ENCODE measurements at places on chromosomes 3 and 15.
A peak's percentile ranks its signal among the peaks of the same experiment; 100 is the strongest.

DNA sequence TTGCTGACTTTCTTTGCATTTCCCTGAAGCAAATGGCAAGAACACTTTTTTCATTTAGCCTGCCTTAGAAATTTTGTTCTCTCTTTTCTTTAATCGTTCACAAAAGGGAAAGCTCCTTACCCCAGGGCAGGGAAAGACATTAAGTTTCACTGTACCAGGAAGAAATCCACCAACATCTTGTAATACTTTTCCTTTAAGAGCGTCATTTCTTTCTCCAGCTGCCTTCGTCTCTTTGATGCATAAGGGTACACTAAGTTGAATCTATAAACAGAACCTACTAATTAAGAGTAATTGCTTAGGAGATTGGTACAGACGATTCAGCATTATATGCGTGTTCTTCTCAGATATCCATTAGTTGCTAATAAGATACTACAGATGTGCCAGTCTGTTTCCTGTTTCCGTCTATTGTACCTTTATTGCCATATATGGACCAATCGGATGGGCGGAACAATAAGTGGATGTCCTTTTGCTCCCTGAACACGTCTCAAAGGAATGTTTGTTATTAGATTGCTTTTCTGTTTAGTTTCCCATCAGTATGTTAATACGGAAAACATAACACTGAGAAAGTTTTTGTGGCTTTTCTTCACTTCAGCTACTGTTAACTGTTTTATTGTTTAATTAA, 276.7 kb upstream of the RARB start:
- no peak for DNase-seq

DNA sequence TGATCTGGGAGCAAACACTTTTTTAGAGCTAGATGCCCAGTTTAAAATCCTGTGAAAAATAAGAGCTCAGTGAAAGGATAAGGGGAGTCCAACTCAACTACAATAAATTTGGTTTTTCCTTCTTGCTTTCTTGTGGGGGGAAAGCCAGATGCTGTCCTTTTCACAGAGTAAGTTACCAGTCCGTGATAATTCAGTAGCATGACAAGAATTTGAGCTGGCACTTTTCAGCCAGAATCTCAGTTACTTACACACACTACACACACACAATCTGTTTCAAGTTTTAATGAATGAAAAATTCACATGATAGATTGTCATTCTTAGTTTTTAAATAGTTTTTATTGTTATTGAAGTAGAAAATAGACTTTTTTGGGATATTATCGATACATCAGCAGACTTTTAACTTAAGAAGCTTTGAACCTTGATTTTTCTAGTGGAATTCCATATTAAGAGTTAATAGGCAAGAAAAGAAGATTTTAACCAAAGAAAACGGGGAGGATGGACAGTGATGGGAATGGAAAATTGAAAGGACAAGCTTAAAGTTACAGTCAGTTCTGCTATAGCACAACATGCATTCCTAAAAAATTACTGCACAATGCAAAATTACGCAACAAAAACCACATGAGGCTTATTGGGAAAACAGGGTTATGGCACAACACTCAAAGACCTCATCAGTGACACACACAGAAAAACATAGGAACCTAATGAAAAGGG, 47.0 kb downstream of the PSMD6 start:
- no peak for DNase-seq

DNA sequence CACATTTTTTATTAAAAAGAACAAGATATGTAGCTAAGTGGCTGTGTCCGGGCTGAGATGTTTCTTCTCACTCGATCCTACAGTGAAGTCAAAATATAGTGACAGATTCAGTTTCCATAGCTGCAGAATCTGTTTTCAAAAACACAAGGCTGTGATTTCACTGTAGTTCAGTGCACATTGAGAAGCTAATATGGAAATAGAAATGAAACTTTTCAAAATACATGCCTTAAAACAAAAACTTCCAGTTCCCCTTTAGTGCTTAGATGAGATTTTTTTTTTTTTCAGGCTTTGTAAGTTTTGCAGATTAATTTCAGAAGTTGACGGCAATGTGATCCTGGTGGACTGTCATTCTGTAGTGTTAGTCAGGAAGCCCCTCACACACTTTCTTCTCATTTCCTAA, 23.8 kb upstream of the TRAK1 start:
- no peak for DNase-seq

DNA sequence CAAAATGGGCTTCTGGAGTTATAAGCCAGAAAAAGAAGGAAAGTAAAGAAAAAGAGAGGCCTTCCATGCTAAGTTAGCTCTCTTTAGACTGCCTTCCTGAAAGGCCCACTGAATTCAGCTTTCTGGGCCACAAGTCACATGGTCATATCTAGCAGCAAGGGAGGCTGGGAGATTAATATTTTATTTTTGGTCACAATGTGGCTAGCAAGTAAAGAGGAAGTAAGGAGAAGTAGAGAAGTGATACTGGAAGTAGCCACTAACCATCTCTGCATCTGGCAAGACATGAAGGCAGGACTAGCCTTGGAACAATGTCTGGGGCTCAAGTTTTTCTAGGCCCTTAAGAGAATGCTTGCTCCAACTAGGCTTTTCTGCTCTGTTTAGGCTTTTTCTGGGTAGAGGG, 81.8 kb upstream of the UBE2E1 start:
- DNase-seq, result no peak

GRCh38 chr15:89107984-89108383, 19.7 kb downstream of the ABHD2 start:
- DNase-seq, result no peak

DNA sequence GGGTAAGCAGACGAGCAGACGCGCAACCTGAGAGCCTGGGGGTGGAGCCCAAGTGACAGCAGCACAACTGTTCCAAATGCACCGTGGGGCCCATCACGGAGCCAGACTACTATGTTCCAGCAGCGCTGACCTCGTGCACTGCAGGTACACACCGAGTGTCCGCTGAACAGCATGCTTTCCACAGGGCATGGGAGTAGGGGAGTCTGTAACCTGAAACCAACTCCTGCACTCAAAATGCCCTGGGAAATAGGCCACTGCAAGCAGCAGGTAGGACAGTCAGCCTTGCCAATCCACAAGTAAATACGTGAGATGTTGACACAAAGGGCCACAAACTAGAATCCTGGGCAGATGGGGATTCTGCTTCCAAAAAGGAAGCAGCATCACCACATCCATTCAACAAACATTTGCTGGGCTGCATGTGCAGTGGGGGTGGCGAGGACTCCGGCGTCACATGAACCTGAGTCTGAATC, 73.9 kb downstream of the TBC1D2B start:
- no peak for DNase-seq

- DNase-seq, result no peak
Observed at GRCh38 chr3:66655044-66655443, 154.2 kb upstream of the LRIG1 start.

- DNase-seq, result no peak
Observed at GRCh38 chr3:98095882-98096281, 8.9 kb downstream of the OR5AC2 start.

GRCh38 chr3:76645724-76646123, 394.2 kb upstream of the ROBO2 start:
- DNase-seq, result no peak

- DNase-seq, result peak; percentile 66
Observed at GRCh38 chr3:134326126-134326525, 48.1 kb downstream of the AMOTL2 start.

DNA sequence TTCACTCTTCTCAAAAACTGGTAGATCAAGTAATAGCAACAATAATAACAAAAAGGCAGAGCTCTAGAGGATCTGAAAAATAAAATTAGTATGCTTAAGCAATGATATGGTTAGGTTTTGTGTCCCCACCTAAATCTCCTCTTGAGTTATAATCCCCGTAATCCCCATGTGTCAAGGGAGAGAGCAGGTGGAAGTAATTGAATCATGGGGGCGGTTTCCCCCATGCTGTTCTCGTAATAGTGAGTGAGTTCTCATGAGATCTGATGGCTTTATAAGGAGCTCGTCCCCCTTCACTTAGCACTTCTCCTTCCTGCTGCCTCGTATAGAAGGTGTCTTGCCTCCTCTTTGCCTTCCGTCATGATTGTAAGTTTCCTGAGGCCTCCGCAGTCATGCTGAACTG, 60.2 kb upstream of the ABHD2 start:
- DNase-seq, result no peak

DNA sequence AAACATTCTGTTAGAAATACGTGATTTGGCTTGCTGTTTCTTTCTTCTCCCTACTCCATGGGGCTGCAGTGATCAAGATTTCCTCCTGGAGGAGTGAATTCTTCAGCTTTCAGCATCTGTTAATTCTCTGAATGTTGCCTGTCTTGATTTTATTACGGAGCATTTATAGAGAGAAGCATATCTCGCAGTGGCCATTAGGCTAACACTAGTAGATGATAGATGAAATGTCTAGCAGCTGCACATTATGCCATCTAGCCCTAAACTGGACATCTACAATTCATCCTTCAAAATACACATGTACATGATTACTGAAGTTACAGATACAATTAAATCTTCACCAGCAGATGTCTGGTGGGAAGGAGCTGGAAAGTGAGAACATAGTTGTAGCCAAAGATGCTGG, 769.8 kb upstream of the NECTIN3 start:
- no peak for DNase-seq

- no peak for DNase-seq
Observed at GRCh38 chr3:24303057-24303754, 191.4 kb downstream of the THRB start.

- no peak for DNase-seq
Observed at GRCh38 chr3:45596290-45596791, 1.8 kb downstream of the LIMD1 start.

DNA sequence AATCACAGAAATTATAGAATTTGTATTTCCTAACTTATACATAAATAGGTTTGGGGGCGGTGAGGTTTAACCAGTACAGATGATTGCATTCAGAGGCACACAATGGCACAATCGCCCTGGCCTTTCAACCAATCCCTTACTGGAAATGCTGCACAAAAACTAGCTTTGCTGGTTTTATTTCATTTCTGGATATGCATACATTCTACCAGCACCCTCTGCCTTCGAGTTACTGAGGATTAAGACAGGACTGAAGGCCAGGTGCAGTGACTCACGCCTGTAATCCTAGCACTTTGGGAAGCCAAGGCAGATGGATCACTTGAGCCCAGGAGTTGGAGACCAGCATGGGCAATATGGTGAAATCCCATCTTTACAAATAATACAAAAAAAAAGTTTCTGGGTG, 336.1 kb downstream of the ARRDC4 start:
- no peak for DNase-seq

DNA sequence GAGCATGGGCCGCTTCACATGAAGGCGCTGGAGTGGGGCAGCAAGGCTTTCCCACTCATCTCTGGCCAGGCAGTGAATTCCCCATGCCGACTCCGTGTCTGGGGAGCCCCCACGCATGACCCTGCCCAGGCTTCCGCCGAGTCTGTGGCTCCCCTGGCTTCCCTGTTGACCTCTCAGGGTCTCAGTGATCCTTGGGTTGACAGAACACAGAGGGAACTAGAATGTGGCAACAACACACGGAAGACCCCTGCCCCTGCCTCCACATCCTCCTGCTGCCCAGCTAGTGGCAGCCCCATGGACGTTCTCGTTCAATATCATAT, 61.3 kb downstream of the ATP2B2 start:
- no peak for DNase-seq

- no peak for DNase-seq
Observed at GRCh38 chr15:51312166-51313073, 26.0 kb downstream of the CYP19A1 start.

DNA sequence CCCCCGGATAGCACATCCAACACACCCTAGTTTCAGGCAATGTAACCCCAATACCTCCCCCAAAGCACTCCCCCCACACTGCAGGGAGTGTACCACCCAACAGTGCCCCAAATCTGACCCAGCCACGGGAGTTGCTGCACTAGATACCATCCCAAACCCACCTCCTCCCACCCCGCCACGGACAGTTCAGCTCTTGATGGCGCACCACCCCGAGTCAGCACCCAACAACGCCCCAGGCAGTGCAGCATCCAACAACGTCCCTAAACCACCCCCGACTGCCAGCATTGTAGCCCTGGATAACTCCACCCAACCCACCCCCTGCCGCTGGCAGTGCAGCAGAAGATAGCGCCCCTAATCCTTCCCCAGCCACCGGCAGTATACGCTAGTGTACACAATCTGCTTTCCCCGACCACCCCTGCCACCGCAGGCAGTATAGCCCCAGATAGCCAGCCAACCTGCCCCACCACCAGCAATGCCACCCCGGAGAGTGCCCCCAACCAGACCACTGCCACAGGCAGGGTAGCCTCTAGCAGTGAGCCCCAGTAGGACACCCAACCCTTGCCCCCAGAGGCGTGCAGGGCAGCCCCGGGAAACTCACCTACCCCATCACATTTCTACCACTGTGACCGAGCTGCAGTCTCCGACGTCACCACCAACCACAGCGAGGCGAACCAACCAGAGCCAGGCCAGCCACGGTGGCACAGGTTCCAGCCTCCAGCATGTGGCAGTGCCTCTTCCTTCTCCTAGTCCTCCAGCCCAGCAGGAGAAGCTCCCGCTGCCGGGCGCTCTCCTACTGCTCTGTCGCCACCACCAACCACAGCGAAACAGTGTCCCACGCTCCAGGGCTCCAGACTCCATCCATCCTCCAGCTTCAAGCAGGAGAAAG, 178.1 kb downstream of the POTEB3 start:
- DNase-seq, result no peak

DNA sequence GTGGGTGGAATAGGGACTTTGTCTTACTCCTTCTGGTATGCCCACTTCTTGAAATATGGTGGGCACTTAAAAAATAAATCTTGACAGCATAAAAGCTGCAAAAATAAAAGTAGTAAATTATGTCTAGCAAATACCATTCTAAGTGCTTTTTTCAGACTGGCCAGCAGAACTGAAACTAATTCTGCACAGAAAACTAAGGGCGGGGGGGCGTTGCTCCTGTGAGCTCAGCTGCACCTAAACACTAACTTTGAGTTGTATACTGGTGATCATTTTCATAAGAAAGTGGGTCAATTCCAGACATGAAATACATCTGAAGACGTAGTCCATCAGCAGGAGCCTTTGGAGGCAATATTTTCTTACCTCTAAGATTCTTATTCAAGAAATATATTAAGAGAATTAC, 114.8 kb downstream of the WDR76 start:
- DNase-seq, result no peak

DNA sequence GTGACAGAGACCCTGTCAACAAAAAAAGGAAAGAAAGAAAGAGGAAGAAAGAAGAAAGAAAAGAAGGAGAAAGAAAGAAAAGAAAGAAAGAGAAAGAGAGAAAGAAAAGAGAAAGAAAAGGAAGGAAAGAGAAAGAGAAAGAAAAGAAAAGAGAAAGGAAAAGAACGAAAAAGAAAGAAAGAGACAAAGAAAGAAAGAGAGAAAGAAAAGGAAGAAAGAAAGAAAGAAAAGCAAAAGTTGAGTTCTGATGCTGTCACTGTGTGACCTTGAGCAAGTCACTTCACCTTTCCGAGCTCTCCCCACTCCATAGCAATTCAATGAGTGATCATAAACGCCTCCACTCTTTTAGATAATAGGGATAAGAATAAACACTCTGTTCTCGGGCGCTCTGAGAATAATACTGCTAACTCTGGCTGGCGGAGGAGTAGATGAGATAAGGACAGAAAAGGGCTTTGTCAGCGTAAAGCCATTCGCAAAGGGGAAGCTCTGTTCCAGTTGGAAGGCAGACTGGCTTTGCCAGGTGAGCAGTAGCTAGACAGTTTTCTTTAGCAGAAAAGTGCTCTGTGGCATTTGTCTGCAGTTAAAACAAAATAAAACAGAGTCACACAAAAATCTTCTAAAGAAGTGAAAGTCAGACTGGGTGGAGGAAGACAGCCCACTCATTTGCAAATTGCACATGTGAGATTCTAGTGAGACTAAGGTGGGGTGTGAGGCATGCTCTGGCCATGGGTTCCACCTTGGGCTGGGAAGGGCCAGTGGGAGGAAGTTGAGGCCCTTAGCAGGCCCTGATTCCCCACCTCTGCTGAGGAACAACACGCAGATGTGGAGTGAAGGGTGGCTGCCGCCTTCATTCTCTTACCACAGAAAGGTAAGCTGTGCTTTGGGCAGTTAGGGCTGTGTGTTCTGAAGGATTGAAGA, 9.6 kb upstream of the FLNB start:
- peak; percentile 15 for DNase-seq
